A549 treated with GW870086 at 1 μM for 4 hours (cell line): ENCODE measurements at places on chromosomes 16 and 17. TPM values are rescaled to one million over a fixed set of nuclear protein-coding genes. Genes with fewer than 3 reads are reported as not detected.

Gene RAB37
- 1.1 to 1.4 TPM (median 1.3 TPM) in 5 replicates for total RNA-seq

Gene TIGD7
- total RNA-seq, result 0.73 to 1.7 TPM (median 1.2 TPM) in 5 replicates

Gene CES1
- 31.3 to 45.8 TPM (median 35.6 TPM) in 5 replicates for total RNA-seq

Gene SLC38A7
- total RNA-seq, result 17.0 to 20.4 TPM (median 17.9 TPM) in 5 replicates

Gene ACSM2A
- not detected in 5 replicates for total RNA-seq

Gene CDIP1
- 11.8 to 15.2 TPM (median 13.0 TPM) in 5 replicates for total RNA-seq

Gene HSD17B1
- total RNA-seq, result 1.2 to 1.7 TPM (median 1.2 TPM) in 5 replicates

Gene FOXJ1
- total RNA-seq, result 0.34 to 0.76 TPM (median 0.55 TPM) in 5 replicates
